ENCODE measurements at places on chromosomes 13 and 19. TPM values are rescaled to one million over a fixed set of nuclear protein-coding genes. Genes with fewer than 3 reads are reported as not detected.

CRB3 gene
- not detected for total RNA-seq

KLK15 gene
- not detected for total RNA-seq

CCDC8 gene
- 24.5 TPM for total RNA-seq

SPRYD7 gene
- 10.6 TPM for total RNA-seq

GRCh38 chr13:23339225-23339624, 94.3 kb downstream of the SACS start:
- H3K4me3 ChIP-seq = no peak overlapping the region
- no peaks in the 10 kb centered on the region for H3K4me1 ChIP-seq
- no peaks in the 10 kb centered on the region for H3K27me3 ChIP-seq
- no peak overlapping the region for H3K27ac ChIP-seq
- H3K36me3 ChIP-seq = no peaks in the 10 kb centered on the region

- no peak overlapping the region for H3K27ac ChIP-seq
- no peaks in the 10 kb centered on the region for H3K4me1 ChIP-seq
- H3K4me3 ChIP-seq = no peak overlapping the region
- no peak for DNase-seq
- no peaks in the 10 kb centered on the region for H3K36me3 ChIP-seq
These were observed 183.5 kb downstream of the UQCRFS1 start for GRCh38 chr19:29029268-29029958.

SPC24 gene
- total RNA-seq = 7.0 TPM

DNA sequence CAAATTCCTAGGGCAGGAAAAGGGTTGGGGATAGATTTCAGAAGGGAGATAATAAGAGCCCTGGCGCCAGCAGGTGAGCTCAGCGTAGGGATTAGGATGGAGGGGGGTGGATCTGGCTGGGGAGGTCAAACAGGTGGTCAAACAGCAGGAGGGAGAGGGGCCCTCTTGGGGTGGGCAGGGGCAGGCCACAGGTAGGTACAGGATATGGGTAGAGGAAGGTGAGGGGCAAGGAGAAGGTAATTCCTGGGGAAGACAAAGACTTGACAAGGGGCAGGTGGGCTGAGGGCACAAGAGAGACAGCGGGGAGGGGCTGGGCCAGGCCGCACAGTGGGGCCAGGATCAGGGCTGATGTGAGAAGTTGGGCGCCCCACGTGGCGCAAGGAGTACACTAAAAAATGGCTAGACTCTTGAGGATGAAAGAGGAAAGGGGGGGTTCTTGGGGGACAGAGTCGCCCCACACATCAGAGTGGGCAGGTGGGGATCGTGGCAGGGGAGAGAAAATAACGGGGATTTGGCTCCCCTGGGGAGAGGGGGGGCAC, 713 bp downstream of the KRI1 start:
- H3K4me1 ChIP-seq = peaks cover 39% of the 10 kb centered on the region
- H3K27ac ChIP-seq = peak overlapping the region; percentile 86
- H3K27me3 ChIP-seq = no peaks in the 10 kb centered on the region

DNA sequence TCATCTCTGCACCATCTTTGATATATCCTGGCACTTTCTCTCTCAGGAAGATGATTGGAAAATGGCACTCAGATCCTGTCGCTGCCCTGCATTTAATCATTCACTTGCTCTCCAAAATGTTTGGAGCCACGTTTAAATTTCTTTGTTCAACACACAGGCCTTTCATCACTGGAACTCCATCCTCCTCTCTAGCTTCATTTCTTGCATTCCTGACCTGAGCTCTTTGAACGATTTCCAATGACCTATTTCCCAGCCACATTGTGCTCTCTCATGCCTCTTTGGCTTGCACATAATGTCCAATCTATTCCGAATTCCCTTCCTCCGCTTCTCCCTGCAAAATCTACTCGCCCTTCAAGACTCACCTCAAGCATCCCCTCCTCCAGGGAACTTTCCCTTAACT, 287.4 kb upstream of the NBEA start:
- no peaks in the 10 kb centered on the region for H3K4me1 ChIP-seq
- H3K4me3 ChIP-seq = no peak overlapping the region
- no peak overlapping the region for H3K27ac ChIP-seq
- no peak for DNase-seq
- no peaks in the 10 kb centered on the region for H3K27me3 ChIP-seq
- H3K36me3 ChIP-seq = no peaks in the 10 kb centered on the region

ATP13A1 gene
- total RNA-seq = 20.8 TPM

MAP3K10 gene
- 17.6 TPM for total RNA-seq

DNA sequence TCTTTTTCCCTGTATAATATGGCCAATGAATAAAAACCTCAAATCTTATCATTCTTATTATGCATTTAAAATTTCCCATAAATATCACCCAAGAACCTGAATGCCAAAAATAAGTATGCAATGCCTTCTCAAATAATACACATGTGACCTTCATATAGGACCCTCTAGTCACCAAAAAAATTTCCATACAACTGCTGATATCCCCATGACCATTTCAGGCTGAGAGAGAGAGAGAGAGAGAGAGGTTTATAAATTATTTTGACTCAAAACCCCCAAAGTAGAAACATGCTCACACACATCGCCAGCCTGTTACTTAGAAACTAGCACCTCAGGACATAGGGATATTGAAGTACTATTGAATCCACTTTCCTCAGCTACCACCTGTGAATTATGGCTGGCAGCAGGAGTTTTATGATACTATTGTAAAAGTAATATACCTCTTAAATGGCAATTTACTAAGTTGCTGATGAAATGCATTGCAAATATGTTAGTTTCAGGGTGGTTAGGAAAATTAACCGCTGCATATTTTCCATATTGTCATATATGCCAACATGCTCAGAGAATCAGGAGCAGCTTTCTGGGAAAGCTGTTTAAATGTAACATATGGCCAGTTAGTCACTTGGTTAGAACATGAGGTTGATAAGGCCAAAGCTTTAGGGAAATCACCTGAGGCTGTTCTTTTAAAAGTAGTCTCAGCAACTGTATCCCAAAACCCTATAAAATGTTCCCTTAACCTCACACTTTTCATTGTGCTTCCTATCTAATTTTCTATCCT, 230.8 kb downstream of the DCT start:
- H3K4me3 ChIP-seq = no peak overlapping the region
- no peaks in the 10 kb centered on the region for H3K27me3 ChIP-seq
- H3K36me3 ChIP-seq = no peaks in the 10 kb centered on the region
- DNase-seq = no peak

DNA sequence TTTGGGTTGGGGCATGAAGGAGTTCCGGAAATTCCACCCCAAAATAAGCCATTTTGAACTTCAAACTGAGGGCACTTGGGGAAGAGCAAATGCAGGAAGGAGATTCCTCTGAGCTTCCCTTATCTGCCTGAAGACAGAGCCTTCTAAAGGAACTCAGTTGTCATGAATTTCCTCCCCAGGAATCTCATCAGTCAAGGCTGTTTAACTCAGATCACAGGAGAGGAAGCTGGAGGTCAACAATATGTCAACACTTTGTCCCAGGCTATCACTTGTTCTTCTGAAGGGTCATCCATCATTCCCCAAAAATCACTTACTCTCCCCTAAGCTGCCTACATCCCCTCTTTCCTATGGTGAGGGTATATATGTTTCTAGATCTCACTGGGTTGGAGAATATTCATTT, 26.0 kb upstream of the CHST8 start:
- no peaks in the 10 kb centered on the region for H3K36me3 ChIP-seq
- H3K4me1 ChIP-seq = no peaks in the 10 kb centered on the region
- no peak overlapping the region for H3K27ac ChIP-seq

- no peaks in the 10 kb centered on the region for H3K27me3 ChIP-seq
- H3K4me3 ChIP-seq = no peak overlapping the region
- H3K36me3 ChIP-seq = no peaks in the 10 kb centered on the region
- H3K4me1 ChIP-seq = peaks cover 36% of the 10 kb centered on the region
- no peak for DNase-seq
These were observed 62.6 kb downstream of the STK24 start for GRCh38 chr13:98514288-98514687.

- no peak overlapping the region for H3K4me3 ChIP-seq
- H3K36me3 ChIP-seq = no peaks in the 10 kb centered on the region
- H3K4me1 ChIP-seq = peaks cover 44% of the 10 kb centered on the region
- no peak overlapping the region for H3K27ac ChIP-seq
- DNase-seq = no peak
These were observed 2.0 kb downstream of the NACC1 start for GRCh38 chr19:13120031-13120430.

RASGRP4 gene
- total RNA-seq = 0.62 TPM

DNA sequence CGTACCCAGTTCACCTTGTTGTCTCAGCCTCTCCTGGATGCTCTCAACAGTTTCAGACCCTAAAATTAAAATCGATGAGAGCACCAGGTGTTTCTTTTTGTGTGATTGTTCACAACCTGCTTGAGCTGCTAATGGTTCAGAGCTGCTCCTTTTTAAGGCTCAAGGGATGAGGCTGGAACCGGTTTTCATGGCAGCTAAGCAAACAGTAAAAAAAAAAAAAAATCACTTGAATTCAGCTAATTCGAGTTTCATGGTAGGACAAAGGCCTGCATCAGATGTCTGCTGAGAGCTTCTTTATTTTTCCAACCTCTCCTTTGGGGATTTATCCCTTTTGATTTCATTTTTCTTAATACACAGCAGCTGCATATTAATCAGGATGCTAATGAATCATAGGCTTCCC, 6.5 kb downstream of the SYCE2 start:
- no peaks in the 10 kb centered on the region for H3K36me3 ChIP-seq
- H3K27me3 ChIP-seq = no peaks in the 10 kb centered on the region
- peak overlapping the region; percentile 23 for H3K4me3 ChIP-seq

GRCh38 chr19:45518469-45518826, 11.2 kb downstream of the VASP start:
- H3K27me3 ChIP-seq = no peaks in the 10 kb centered on the region
- H3K36me3 ChIP-seq = peaks cover 21% of the 10 kb centered on the region
- DNase-seq = no peak
- no peak overlapping the region for H3K27ac ChIP-seq

ZNF383 gene
- total RNA-seq = 8.7 TPM

ERCC2 gene
- 14.7 TPM for total RNA-seq

COX7A1 gene
- 2,912 TPM for total RNA-seq

DNA sequence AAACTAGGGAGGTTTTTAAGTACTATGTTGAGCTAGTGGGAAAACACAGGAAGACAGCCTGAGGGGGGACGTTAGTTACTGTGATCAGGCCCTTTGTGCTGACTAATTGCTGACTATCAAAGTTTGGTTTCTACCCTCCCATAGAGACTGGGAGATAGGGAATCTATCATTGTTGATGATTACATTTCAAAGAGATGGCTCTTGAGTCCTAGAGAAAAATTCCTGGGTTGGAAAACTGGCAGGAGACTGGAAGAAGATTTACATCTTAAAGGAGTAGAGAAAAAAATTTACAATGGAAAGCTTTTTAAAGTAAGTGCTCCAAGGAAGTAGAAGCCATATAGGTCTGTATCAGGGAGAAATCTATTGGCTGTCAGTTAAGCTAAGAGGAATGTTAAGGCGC, 522.0 kb upstream of the KLHL1 start:
- DNase-seq = no peak
- no peak overlapping the region for H3K4me3 ChIP-seq
- no peaks in the 10 kb centered on the region for H3K27me3 ChIP-seq
- no peak overlapping the region for H3K27ac ChIP-seq
- H3K4me1 ChIP-seq = no peaks in the 10 kb centered on the region
- no peaks in the 10 kb centered on the region for H3K36me3 ChIP-seq

UBXN6 gene
- 107 TPM for total RNA-seq

DNA sequence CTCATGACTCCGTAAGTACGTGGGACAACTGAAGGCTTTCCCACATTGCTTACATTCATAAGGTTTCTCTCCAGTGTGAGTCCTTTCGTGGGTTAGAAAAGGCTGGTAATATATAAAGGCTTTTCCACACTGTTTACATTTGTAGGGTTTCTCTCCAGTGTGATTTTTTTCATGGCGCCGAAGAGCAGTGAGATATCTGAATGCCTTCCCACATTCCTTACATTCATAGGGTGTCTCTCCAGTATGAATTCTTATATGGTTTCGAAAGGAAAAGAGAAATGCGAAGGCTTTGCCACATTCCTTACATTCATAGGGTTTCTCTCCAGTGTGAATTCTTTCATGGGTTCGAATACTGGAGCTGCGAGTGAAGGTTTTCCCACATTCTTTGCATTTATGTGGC, 29.5 kb downstream of the ZNF490 start:
- DNase-seq = no peak
- no peaks in the 10 kb centered on the region for H3K27me3 ChIP-seq
- peaks cover 12% of the 10 kb centered on the region for H3K36me3 ChIP-seq
- no peak overlapping the region for H3K27ac ChIP-seq

DNA sequence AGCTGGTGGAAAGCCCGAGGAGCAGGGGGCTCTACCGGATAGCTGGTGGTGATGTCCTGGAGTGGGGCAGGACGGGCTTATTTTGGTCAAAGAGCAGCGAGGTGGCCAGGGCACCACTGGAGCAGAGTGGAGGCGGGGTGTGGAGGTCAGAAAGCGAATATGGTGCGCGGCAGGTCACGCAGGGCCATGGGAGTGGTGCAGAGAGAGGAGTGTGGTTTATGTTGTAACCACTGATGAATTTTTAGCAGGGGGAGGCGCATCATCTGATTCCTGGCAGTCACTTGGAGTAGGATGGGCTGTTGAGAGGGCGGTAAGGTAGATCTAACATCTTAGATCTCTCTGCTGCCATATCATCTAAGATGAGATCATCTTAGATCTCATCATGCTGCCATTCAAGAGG, 1.4 kb upstream of the ZNF414 start:
- no peaks in the 10 kb centered on the region for H3K36me3 ChIP-seq
- DNase-seq = no peak
- no peaks in the 10 kb centered on the region for H3K27me3 ChIP-seq

CLEC17A gene
- not detected for total RNA-seq

GRCh38 chr19:7648265-7649014, 11.5 kb downstream of the STXBP2 start:
- H3K27ac ChIP-seq = no peak overlapping the region
- H3K27me3 ChIP-seq = peaks cover 18% of the 10 kb centered on the region
- no peaks in the 10 kb centered on the region for H3K36me3 ChIP-seq
- H3K4me1 ChIP-seq = peaks cover 7% of the 10 kb centered on the region
- H3K4me3 ChIP-seq = no peak overlapping the region
- DNase-seq = no peak

DNA sequence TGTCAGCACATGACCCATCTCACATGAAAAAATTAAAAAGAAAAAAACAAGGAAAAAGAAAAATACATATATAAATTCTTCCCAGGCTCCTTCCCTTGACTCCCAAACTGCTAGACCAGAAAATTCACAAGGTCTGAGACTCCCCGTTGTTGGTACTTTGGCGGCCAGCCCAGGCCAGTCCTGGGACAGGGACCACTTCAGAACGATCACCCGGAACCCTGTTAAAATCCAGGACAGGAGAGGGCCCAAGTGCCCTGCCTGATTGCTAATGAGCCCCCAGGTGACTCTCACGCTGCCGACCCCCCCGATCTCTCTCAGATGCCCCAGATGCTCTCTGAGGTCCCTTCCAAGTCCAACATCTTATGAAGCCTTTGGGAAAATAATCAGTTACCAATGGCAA, 107.2 kb downstream of the COL4A2 start:
- H3K27ac ChIP-seq = no peak overlapping the region
- DNase-seq = no peak
- no peaks in the 10 kb centered on the region for H3K27me3 ChIP-seq
- H3K4me1 ChIP-seq = peaks cover 77% of the 10 kb centered on the region

- DNase-seq = no peak
- no peak overlapping the region for H3K4me3 ChIP-seq
- no peak overlapping the region for H3K27ac ChIP-seq
- no peaks in the 10 kb centered on the region for H3K4me1 ChIP-seq
These were observed 27.6 kb downstream of the SCEL start for GRCh38 chr13:77563111-77563510.
